ENCODE measurements at places on chromosomes 5 and 9.

DNA sequence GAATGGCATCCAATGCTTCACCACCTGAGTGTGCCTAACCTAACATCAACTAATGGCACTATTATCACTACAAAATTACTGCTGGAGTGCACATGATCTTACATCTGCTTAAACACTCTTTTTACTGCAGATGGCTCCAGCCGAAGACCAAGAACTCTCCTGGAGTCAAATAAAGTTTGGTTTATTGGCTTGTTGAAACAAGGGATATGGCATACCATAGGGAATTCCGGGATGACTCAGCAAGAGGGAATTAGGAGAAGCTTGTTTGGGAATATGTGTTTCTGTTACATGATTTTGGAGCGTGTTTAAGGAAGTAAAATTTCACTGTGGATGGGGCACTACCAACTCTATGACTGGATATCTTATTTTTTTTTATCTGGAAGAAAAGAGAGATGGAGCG, 872.6 kb downstream of the DTWD2 start:
- DNase-seq: no peak

DNA sequence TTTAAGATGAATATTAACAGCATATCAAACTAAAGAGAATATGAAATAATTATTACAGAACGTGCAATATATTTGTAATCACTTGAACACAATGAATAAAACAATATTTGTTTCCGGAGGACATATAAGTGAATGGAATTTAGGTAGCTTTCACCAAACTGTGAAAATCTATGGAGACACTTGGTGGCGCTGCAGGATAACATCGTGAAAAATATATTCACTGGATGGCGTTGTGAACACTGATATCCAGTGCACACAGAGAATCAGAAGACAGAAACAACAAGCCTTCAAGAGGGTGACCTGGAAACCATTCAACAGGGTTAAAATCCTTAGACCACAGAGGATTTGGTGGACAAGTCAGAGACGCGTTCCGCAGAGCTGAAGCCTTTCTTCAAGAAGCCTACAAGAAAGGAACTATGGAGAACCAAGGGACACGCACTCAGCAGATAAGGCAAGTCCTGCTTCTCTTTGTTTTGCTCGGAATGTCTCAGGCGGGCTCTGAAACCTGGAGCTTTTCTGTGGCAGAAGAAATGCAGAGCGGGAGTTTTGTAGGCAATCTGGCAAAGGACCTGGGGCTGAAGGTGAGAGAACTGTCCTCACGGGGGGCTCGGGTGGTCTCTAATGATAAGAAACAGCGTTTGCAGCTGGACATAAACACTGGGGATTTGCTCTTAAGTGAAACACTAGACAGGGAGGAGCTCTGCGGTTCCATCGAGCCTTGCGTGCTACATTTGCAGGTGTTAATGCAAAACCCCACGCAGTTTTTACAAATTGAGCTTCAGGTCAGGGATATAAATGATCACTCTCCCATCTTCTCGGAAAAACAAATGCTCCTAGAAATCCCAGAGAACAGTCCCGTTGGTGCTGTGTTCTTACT, at the start of gene PCDHB11:
Gene PCDHB11, plus strand, starts transcription at position 269 of the 877 bp plus-strand sequence. Its CDS starts 148 bp downstream, at position 417.
- DNase-seq: no peak

DNA sequence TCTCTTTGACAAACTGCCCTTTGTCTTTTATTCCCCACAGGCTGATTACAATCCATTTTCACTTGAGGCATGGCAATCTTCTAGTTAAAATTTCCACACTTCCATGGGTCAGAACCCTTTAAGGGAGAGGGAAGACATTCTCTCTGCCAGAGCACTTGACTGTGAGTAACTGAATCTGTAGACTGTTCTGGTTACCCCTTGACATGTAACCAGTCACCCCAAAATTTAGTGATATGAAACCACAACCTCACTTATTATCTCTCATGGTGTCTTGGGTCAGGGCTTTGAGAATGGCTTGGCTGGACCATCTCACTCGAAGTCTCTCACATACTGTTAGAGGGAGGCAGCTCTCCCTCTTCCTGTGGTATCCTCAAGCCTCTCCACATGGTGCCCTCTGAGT, 14.0 kb downstream of the ITGA2 start:
- no peak for DNase-seq

- no peak for DNase-seq
These were observed 273.2 kb downstream of the RAB3C start for GRCh38 chr5:58855851-58856739.

Measured in activated CD4-positive, alpha-beta T cell treated with anti-CD3 and anti-CD28 coated beads, Interleukin-2, Interleukin-6, amounts not matched to agents 100 ng/mL and 50 ng/mL, durations not matched to agents 16 hours and 8 hours (primary cell).